ENCODE measurements at places on chromosomes 2 and 18. TPM values are rescaled to one million over a fixed set of nuclear protein-coding genes. Genes with fewer than 3 reads are reported as not detected.

- DNase-seq, result no peak
Measured at GRCh38 chr2:16525265-16525887, 140.3 kb downstream of the CYRIA start.

DNA sequence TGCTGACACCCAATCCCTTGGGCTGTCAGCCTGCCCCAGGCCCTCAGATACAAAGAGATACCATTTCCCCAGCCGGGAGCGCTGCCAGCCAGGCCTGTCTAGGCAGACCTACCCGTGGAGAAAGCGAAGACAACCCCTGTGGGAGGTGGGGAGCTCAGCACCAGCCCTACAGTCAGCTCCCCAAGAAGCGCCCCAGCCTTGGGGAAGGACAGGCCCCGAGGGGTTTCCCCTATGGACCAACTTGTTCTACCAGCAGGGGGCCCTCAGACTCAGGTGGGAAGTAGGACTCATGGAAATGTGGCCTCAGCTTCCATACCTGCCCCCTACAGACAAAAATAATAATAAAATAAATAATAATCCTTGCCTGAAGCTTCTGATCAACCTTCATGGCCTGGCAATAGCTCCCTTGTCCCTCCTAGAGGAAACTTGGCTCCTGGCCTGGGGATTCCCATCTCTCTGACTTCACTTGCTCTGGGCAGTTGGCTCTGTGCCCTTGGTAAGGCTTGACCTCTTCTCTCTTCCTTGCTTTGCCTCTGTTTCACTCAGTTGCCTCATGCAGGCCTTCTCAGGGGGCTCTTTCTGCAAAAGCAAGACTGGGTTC lies 7.0 kb downstream of the SLC35F6 start:
- peak; percentile 92 for DNase-seq

GRCh38 chr2:237711458-237712150 lies 84.2 kb downstream of the LRRFIP1 start:
- no peak for DNase-seq

- DNase-seq, result no peak
Measured at GRCh38 chr2:238580486-238580885, 153.8 kb downstream of the ASB1 start.

DNA sequence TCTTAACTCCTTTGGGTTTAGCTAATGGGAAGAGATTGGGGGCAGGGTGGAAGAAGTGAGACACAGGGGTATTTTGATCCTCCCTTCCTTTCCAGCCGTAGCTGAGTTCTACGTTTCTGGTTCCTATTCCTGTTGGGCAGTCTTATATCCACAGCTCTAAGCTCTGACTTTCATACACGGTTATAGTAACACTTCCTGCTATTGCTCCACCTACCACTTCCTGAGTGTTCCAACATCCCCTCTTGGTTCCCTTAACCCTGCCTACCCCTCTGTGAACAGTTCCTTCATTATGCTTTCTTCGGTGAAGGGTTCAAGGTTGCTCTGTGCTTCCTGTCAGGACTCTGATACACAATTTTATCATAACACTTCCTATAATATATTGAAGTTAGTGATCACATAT lies 205.1 kb downstream of the DNAH7 start:
- DNase-seq, result no peak

- DNase-seq, result peak; percentile 56
Measured at GRCh38 chr2:241867776-241868420, 1.6 kb upstream of the RTP5 start.

GRCh38 chr18:24995056-24995455 lies 356.9 kb downstream of the ZNF521 start:
- no peak for DNase-seq

GRCh38 chr2:64860276-64860885 lies 128.8 kb upstream of the SLC1A4 start:
- DNase-seq, result peak; percentile 65

GRCh38 chr2:79000008-79000576 lies 25.4 kb upstream of the REG3G start:
- DNase-seq, result no peak

GRCh38 chr18:29730073-29730472 lies 1312.5 kb downstream of the DSC3 start:
- DNase-seq, result no peak

DNA sequence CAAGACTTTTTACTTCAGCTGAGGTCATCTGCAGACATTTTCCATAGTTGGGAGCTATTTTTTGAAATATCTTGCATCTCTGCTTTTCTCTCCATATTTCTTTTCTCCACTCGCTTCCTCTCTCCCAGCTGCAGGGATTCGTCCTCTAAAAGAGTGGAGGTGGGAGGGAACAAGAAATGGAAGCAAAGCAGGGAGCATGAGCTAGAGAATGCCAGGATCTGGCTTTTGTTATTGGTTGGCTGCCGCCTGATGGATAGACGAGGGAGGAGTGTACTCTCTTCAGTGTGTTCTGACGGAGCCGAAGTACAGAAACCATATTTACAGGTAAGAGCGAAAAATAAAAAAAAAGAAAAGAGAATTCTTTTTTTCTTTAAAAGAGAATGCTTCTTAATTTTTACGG lies at the start of gene CSRNP3:
TSS of gene CSRNP3 (plus strand) at position 282 of the 400 bp plus-strand sequence. CDS start 125,368 bp downstream, outside the sequence.
- DNase-seq, result peak; percentile 67

GRCh38 chr2:68452158-68452900 lies 14.8 kb downstream of the FBXO48 start:
- DNase-seq, result no peak

DNA sequence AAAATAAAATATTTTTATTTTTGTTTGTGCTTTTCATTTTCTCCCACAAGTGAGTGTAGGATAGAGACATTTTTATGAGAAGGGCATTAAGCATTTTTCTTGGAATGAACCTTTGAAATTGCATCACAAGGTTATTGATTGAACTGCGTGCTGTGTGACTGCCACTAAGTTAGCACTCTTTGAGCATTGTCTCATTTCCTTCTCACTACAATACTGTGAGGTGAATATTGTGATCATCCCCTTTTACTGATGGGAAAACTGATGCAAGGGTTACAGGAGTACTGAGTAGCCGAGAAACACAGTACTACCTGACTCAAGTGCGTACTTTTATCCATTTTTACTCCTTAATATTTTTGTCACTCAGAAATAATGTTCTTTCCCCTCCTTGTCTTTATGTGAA lies 2.0 kb downstream of the NBEAL1 start:
- DNase-seq, result no peak

DNA sequence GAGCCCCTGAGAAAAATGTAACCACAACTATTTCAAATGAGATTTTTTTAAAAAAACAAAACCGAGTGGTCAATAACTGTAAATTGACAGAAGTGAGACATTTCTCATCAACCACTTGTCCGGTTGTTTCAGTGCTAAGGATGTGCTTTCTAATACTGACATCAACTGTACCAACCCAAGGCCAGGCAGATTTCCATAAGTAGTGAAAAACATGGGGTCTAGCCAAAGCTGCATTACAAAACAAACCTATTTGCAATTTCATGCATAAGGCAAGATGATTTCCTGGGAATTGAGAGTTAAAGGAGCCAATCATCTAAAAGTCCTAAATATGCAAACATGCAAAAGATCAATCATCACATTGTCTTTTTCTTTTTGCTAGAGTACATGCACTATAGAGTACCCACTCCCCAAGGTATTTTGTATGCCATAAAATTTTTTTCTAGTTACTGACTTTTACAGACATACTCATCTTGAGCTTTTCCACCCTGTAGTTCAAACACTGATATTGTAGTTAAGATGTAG lies 22.6 kb downstream of the HNRNPLL start:
- no peak for DNase-seq

DNA sequence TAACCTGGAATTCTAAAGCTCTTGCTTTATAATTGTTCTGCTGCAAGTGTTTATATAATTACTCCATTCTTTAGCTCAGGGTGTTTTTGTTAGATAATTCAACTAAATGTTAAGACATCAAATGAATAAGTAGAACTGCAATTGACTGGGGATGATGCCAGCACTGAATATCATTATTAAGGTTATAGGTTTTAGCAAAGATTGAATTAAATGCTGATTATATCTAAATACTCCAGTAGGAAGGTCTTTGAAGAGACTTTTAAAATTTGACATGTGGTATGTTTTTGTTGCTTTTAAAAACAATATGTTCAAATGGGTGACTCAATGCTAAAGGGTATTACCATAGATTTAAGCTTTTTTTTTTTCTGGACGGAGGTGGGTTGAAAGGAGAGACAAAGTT lies 170.1 kb upstream of the THUMPD2 start:
- DNase-seq, result no peak

- no peak for DNase-seq
Measured at GRCh38 chr18:36903215-36903928, 74.4 kb downstream of the KIAA1328 start.

GRCh38 chr18:5317186-5317585 lies 21.7 kb upstream of the ZBTB14 start:
- no peak for DNase-seq

- DNase-seq, result peak; percentile 47
Measured at GRCh38 chr2:45237850-45238542, 228.7 kb upstream of the SIX2 start.

DNA sequence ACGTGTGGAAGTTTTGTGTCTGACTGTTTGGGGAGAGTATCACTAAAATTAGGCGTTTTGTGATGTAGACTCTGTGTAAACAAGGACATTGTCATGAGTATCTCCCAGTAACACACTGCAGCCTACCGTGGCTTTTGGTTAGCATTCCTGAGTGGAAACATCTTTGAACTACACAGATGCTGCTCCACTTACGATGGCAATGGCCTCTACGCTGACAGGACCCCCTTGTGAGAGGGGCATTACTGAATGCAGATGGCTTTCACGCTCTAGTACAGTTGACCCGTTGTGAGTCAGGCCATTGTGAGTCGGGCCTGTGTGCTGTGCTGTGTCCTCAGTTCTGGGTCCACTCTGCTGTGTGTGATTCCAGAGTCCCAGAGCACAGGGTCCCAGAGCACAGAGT lies 34.4 kb upstream of the ADNP2 start:
- no peak for DNase-seq

DNA sequence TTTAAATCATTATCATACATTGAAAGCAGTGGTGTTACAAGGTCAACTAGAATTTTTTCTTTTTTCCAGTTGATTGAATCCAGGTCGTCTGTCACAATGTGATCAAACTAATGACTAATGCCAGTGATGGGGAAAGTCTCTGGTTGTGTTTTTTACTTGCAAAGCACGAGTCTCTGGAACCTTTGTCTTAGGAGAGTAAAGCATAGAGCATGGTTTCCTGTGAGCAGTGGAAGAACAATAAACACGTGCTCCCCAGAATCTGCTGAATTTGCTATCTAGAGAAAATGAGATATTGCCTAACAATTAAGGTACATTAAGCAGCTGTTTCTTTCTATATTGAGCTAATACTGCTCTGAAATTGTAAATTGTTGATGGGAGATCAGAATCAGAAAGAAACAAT lies 1332.4 kb upstream of the TMEFF2 start:
- DNase-seq, result no peak

- DNase-seq, result no peak
Measured at GRCh38 chr18:12449051-12449785, 41.5 kb downstream of the PRELID3A start.

DNA sequence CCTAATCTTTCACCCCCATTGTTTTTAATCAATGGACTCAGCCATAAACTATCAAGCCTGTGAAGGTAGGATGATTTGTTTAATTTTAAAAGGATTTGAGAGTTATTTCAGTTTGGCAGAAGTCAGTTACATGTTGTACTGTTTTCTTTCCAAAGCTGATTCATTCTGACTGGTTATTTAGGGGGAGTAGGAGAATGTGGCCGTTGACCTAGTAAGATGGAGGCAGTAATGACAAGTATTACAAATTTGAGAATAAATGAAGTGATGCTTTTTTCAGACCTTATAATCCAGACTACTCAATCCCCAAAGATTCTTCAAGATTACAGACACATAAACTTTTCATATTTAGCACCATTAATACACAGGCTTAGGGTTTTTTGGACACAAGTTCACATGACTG lies 4.3 kb downstream of the EPHA4 start:
- DNase-seq, result no peak

The RAB27B gene
- 0.08 TPM for total RNA-seq

The TCF23 gene
- 0.15 TPM for total RNA-seq

The MARCHF4 gene
- total RNA-seq, result 0.14 TPM

The AGXT gene
- not detected for total RNA-seq

The GKN2 gene
- not detected for total RNA-seq

The MC2R gene
- not detected for total RNA-seq

The TBR1 gene
- not detected for total RNA-seq
